ENCODE measurements at places on chromosomes 2 and 18.

DNA sequence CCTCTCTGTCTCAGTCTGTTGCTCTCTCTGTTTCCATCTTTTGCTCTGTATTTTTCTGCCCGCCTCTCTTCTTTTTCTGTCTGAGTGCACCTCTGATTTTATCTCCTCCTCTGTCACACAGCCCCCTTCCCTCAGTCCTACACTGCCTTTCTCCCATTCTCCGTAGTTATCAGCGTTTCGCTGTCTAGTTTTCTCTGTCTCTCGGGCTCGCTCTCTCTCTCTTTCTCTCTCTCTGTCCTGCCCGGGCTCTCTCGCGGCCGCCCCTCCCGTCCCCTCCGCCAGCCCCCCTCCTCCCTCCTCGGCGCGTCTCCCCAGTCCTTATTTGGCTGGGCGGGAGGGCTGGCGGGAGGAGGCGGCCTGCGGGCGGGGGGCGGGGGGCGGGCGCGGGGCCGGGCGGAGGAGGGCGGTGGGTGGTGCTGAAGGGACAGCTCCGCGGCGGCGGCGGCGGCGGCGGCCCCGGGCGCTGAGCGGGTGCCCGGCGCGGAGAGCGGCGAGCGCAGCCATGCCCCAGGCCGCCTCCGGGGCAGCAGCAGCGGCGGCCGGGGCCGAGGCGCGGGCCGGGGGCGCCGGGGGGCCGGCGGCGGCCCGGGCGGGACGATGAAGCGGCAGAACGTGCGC is at the start of gene KCNK3:
Gene KCNK3, plus strand, starts transcription at position 444 of the 618 bp plus-strand sequence. Its CDS starts 154 bp downstream, at position 598.
- DNase-seq: peak; percentile 78

DNA sequence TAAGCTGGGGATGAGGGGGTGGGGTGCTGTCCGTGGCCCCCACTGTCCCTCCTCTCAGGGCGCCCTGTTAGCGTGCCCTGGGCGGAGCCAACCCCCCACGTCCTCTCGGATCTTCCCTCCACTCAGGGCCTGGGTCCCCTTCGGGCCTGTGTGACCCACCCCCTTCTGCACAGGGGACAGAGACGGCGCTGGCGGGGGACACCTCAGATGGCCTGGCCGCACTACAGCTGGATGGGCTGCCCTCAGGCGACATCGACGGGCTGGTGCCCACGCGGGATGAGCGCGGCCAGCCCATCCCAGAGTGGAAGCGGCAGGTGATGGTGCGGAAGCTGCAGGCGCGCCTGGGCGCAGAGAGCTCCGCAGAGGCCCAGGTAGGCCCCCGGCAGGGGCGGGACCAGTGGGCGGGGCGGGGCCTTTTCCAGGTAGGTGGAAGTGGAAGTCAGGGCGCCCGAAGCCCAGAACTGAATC is 9.9 kb upstream of the KLHL30 start:
- no peak for DNase-seq

DNA sequence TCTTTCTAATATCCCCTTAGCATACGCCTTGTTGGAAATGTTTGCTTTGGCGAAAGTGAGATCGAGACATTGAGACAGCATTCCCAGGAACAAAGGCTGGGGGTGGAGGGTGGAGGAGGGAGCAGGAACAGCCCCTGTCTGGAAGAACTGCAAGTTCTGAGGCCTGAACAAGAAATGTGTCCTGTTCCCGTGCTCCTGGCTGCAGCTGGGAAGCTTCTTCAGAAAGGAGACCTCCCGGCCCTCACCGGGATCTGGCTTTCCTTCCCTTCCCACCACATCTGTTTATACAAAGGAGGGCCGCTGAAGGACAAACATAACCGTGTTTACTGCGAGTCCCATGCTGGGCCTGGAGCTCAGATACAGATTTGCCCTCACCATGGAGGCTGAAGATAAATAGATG is 35.9 kb downstream of the AFF3 start:
- DNase-seq: no peak

DNA sequence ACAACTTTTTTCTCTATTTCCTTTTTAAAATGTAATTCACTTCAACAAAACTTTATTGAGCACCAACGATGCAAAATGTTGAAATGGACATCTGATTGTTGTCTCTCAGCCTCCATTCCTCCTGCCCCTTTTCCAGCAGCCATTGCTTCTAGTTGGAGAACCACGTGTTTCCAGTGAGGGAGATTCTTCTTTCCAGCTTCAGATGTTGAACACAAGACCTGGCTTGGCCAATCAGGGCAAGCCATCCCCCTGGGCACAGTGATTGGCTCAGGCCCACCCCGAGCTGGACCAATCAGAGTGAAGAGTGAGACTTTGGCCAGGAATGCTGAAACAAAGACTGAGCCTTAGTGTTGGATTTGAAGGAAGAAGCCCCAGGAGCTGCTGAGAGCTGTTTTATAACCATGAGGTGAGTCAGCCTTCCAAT is 59.0 kb downstream of the E2F6 start:
- DNase-seq: no peak

- peak; percentile 56 for DNase-seq
These were observed 628 bp upstream of the ZFAND2B start for GRCh38 chr2:219205981-219206327.

GRCh38 chr2:218395456-218395825 is 4.2 kb upstream of the CTDSP1 start:
- DNase-seq: no peak

DNA sequence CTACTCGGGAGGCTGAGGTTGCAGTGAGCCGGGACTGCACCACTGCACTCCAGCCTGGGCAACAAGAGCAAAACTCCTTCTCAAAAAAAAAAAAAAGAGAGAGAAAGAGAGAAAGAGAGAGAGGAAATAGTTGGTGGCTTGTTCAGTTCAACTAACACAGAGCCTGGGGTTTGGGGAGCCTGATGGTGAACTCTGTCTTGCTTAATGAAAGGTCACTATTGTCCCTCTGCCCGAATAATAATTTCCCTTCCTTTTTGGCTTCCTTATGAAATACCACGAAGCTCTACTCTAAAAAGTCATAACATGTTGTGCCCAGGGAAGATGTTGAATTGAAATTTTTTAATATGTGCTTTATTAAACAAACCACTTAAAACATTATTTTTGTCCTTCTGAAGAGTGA is 17.3 kb downstream of the BCL2 start:
- DNase-seq: no peak

- no peak for DNase-seq
These were observed 135.2 kb upstream of the RBMS1 start for GRCh38 chr2:160628811-160629210.

GRCh38 chr2:234479465-234479864 is 17.4 kb downstream of the ARL4C start:
- DNase-seq: no peak

- no peak for DNase-seq
These were observed 80.6 kb upstream of the ZFP36L2 start for GRCh38 chr2:43307046-43307445.

DNA sequence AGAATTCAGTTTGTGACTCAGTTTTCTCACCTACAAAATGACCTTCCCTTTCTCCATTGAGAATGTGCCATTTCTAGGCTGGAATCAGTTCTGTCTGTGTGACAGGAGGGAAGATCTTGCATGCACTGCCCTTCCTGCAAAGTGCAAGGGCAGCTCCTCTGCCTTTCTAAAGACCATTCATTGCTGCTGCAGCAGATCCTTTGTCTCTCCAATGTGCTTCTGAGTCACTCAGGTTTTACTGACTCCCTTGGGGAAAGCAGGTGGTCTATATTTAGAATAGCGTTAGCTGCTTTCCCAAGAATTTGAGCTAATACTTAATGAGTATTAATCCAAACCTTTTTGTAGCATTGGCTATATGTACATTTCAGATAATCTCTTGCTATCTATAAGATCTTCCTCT is 62.5 kb downstream of the DAW1 start:
- no peak for DNase-seq

DNA sequence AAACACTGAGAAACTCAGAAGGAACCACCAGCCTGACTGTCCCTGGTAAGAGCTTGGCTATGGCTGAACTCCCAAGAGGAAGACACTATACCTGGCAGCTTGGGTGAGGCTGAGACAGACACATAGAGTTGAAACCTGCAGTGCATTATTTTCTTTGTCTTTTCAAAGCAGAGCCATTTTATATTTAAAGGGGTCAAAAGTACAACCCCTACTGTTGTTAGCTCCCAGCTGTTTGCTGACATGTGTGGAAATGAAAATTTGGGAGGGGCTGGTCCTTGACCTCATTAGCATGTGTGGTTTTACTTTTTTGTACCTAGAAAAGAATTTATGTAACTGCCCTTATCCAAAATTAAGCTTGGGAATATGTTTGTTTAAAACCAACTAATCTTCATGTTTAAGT is 309.0 kb downstream of the RPRM start:
- no peak for DNase-seq

GRCh38 chr2:75324141-75324540 is 124.8 kb upstream of the TACR1 start:
- DNase-seq: no peak

All from NCI-H1694 treated with DMSO at 0.1 percent for 48 hours (cell line).